Endothelial cell of umbilical vein (primary cell): ENCODE measurements at places on chromosomes 5 and 9.
A peak's percentile ranks its signal among the peaks of the same experiment; 100 is the strongest.

DNA sequence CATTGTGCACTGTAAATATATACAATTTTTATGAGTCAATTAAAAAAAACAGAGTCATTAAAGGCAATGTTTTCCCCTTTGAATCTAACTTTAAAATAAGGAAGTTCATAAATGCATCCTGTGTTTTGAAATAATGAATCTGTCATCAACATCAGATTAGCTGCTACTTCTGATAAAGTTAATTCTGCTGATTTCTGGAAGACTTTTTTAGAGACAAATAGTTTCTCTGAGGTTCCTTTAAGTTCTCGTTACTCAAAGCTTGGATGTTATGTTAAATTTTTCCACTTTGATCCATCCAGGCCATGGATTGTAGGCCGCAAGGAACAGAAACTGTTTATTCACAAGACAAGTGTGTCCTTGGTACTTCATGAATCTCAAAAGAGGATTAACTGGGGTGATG is 115.5 kb downstream of the CARTPT start:
- DNase-seq = peak; percentile 16

DNA sequence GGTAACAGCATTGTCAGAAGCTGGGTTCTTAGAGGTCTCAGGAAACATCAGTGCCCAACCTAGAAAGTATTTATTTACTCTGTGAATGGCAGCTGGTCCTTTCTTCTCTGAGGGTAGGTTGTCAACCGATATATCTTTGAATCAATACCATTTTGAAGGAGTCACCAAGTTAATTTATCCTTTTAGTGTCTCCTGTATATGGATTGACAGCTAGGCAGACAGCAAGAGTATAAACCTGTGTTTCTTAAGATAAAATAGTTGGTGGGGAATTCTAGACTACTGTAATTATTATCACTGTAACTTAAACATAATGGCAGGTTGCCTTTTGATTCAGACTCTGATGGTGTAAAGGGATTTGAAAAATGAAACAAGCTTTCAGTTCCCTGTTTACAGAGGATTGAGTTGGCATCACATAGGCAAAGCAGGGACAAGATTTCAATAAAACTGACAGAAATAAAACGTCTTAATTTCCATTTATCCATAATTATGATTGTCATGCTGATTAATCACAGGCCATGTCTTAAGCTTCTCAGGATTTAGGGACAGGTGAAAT is 190.8 kb upstream of the HAPLN1 start:
- DNase-seq = no peak

DNA sequence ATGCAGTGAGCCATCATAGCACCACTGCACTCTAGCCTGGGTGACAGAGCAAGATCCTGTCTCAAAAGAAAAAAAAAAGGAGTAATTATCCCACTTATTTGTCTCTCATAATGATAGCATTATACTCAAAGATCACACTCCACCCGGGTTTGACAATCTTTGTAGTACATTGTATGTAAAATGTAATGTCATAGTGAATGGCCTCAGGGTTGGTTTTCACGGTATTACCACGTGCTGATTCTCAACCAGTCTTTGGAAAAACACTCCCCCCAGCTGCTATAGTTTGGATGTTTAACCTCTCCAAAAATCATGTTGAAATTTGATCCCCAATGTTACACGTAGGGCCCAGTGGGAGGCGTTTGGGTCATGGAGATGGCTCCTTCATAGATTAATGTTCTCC is 402.4 kb upstream of the GRAMD2B start:
- no peak for DNase-seq

- DNase-seq = no peak
Observed at GRCh38 chr9:136474974-136475865, 7.6 kb downstream of the SEC16A start.

- no peak for DNase-seq
Observed at GRCh38 chr9:100366121-100366520, 13.4 kb upstream of the TEX10 start.

- peak; percentile 78 for DNase-seq
Observed at GRCh38 chr9:128438343-128439109, 17.3 kb upstream of the ODF2 start.

DNA sequence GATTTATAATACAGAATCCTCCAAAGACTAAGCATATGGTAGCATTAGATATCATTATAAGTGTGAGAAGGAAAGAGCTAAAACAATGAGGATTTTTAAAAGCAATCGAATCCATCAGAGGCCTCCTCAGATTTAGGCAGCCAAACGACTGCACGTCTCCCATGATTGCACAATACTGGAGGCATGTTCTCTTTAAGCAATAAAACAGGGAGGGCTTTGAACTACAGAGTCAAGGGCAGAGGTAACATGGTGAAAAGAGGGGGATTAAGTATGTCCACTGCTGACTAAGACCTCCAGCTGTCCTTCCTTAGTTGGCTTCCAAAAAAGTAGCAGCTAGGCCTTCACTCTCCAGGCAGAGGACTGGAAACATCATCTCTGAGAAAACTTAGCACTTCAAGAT is 298.7 kb upstream of the RGMB start:
- DNase-seq = no peak

GRCh38 chr9:19788152-19788551 is 685 bp downstream of the SLC24A2 start:
- no peak for DNase-seq

DNA sequence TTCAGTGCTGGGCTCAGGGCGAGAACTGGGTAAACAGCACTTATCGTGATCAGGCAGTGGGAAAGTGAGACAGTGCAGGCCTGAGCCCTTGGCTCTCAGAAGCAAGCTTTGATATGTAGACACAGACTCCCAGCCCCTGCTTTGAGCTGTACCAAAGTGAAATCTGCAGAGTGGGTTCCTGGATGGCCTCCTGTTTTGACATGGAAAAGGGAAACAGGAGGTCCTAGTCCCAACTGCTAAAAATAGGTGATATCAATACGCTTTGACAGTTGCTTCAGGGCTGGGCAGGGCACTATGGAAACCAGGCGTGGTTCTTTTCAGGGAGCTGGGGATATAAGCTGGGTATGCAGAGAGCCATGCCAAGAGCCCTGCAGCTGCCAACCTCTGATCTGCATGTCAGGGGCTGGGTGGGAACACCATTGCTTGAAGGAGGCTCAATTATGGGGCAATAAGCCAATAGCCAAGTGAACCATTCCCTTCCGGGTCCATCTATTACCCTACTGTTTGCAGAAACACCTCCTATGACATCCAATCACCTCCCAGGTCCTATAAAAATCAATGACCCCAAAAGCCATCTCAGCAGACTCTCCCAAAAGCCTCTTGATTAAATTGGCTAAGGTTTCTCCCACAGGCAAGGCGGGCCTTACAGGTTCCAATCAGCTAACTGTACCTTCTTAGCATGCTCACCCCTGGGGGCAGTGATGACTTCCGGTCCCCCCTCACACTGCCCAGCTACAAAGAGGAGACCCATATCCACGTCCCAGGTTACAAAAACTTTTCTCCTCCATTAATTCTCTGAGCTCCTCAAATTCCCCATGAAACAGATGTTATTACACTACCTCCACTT is 45.8 kb downstream of the EPB41L4B start:
- DNase-seq = no peak

DNA sequence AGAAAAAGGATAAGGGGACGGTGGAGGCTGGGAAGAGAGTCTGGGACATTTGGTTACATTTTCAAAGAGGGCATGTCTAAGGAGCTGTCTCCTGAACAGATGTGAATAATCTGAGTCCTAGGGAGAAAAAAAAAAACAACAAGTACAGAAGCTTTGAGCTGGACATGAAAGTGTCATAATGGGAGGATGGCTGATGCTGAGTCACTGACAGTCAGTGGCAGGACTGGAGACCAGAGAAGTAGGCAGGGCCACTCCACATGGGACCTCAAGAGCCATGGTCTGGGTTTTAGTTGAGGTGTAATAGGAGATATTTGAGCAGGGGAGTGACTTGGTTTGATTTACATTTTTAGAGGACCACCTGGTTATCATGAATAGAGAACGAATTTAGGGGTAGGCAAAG is 70.6 kb downstream of the DPYSL3 start:
- DNase-seq = no peak

DNA sequence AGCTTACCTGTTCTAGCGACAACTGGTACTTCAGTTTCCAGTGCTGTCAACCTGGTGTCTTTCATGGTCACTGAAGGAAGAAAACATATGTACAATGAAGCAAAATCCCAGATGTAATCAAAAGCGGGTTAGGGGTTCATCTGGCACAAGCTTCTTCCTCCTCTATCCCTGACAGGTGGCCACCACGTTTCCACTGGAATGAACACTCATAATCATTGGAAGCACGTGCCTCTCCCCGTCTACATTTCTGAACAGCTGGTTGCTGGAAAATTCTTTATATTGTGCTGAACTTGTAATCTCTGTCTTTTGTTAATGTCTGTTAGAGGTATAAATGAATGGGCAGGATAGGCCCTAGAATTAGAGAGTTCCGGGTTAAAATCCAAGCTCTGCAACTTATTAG is 9.4 kb downstream of the TSC1 start:
- no peak for DNase-seq

GRCh38 chr5:125294844-125295243 is 548.4 kb upstream of the ZNF608 start:
- DNase-seq = no peak

- DNase-seq = peak; percentile 67
Observed at GRCh38 chr9:77916410-77916819, 115.2 kb downstream of the GNAQ start.

DNA sequence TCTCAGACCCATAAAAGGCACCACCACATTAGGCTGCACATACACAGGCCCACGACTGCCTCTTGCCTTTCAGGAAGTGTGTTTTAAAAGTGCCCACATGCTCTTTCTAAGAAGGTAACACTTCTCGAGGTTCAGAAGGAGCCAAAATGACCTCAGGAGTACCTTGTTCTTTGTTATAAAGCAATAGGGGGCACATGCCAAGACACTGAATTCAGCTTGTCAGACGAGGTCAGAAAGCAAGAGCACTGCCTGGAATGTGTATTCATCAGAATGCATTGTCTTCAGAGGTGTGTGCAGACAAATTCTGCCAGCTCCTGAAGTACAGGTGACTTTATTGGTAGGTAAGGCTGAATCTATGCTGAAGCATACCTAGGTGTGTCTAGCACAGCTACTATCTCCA is 114.5 kb upstream of the IRX1 start:
- no peak for DNase-seq

DNA sequence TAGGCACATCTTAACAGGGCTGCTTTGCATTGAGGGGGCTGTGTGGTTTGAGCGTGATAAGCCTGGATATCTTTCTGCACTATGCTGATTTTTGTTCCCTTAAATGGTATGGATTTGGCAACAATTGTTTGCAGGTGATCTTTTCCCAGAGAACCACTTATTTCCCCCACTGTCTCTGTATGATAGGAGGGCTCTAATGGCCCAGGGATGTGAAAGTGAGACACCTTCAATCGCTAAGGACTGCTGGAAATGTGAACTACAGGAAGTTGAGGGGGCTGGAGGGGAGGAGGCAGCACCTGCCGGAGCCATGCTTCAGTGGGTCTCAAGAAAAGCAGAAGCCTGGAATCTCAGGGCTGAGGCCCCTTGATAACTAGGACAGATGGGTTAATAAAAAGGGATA is 29.4 kb downstream of the SYK start:
- DNase-seq = no peak

DNA sequence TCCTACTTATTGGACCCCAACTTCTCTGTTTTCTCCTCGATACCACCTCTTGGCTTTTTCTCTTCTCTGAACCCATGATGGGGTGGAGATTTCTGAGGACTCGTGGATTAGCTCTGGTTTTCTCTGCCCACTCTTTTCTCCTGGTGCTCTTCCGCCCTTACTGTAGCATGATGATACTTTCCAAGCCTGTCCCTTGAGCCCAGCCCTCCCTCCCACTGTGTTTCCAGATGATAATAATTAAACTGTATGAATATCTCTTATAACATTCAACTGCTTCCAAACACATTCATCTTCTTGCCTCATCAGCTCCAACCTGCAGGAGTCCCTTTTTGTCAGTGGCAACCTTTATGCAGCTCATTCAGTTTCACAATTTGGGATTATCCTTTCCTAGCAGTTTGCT is 494.2 kb upstream of the KLF4 start:
- no peak for DNase-seq

DNA sequence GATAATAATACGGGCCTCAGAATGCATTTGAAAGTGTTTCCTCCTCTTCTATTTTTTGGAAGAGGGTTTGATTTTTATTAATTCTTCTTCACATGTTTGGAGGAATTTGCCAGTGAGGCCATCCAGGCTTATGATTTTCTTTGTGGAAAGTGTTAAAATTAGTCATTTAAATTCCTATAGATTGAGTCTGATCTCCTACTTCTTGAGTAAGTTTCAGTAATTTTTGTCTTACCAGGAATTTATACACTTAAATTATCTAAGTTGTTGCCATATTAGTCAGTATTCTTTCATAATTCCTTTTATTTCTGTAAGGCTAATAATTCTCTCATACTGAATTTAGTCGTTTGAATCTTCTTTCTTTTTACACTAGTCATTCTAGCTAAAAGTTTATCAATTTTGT is 25.2 kb upstream of the HAPLN1 start:
- DNase-seq = no peak

DNA sequence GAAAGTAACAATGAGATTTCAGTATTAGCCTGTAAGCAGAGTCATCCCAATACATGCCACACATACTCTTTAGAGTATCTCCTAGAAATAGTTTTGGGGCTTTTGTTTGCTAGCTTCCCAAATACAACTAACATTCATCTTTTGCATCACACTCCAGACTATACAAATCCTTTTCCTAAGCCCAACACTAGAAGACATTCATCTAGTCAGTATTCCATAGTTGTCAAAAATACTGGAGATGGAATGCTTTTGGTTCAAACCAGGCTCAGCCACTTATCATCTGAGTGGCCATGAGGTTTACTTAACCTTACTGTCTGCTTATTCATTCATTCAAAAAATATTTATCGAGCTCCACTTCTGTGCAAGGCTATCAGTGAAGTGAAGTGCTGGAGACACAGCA is 205.1 kb upstream of the SGCD start:
- no peak for DNase-seq

DNA sequence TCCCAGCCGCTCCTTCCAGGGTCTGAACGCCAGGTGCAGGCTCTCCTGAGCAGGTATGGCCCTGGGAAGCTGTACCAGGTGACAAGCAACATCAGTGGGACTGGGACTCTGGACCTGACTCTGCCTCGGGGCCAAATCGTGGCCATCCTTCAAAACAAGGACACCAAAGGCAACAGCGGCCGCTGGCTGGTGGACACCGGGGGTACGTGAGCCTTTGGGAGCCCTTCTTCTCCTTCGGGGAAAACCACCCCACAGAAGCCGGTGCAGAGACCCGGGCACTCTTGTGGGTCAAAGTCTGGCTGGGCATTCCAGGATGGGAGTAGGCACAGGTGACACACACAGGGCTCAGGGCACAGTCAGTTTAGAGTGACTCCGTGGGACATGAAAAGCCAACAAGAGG is 45.8 kb downstream of the ARHGEF37 start:
- DNase-seq = no peak

DNA sequence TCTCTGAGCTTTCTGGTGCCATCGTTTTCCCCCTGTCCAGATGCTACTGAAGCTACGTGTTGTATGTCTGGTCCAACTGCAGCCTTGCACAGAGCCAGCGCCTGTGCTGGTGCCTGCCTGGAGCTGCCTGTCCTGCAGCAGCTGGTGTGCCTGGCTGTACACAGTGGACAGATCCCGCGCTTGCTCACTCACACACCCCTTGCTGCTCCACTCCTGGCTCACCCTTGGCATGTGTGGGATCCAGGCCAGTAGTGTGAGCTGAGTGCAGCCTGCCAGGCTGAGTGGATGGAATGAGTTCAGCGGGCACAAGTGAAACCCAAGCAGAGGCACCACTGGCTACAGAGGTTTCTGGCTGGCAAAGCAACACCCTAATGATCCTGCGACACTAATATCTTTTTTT is 40.4 kb downstream of the FER start:
- DNase-seq = no peak

- no peak for DNase-seq
Observed at GRCh38 chr9:82565188-82565969, 497.6 kb downstream of the RASEF start.

GRCh38 chr5:39399135-39400036 is 25.4 kb downstream of the DAB2 start:
- peak; percentile 76 for DNase-seq
